ENCODE measurements at places on chromosomes 4 and X.

- peak; percentile 49 for DNase-seq
Measured at GRCh38 chr4:75180790-75181776, 248.2 kb downstream of the PARM1 start.

DNA sequence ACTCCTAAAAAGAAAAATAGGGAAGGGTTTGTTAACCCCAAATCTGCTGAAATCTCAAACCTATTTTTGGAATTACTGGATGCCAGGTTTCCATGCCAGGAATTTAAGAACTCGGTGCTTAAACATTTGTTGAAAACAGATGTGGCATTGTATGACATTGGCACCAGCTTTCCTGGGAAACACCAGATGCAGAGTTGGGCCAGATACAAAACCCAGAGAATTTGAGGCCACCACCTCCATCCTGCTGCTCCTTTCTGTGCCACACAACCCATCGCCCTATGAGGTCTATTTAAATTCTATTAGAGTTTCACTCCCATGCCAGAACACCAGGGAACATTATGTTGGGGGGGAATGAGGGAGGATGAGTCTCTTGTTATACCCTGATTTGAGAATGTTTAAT, 71.7 kb downstream of the ARAP2 start:
- DNase-seq: no peak

- DNase-seq: no peak
Measured at GRCh38 chr4:168143601-168144000, 51.3 kb downstream of the ANXA10 start.

DNA sequence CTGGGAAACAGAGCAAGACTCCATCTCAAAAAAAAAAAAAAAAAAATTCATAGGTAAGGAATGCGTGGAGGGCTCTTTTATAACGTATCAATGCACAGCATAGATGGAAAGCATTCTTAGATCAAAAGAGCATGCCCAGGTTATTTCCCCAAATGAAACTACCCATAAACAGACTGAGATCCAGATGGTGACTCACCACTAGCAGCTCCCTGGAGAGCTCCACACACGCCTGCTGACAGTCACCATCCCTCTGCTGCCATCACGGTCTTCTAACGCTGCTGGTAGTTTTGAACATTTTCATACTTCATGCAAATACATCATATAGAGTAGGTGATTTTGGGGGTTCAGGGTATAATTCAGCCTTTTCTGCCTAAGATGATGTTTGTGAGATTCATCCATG, 136.9 kb downstream of the ASMT start:
- peak; percentile 55 for DNase-seq

DNA sequence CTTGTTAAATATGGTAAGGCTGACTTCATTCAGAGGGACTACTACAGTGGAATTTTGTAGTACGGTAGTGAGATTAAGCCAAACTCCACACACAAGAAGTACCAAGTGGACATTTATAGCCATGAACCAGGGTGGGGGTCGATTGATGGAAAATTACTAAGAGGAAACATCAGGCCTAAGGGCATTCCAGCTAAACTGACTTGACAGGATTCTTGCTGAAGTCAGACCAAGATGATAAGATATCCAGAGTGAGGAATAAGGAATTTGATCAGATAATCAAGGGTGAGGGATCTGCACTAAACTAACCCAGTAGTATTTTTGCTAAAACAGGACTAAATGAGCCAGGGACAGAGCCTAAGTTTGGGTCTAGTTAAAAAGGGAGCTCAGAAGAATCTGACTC, 597.5 kb downstream of the RPA4 start:
- DNase-seq: no peak

- DNase-seq: no peak
Measured at GRCh38 chr4:13484749-13485221, 645 bp upstream of the RAB28 start.

GRCh38 chr4:23934915-23935314, 45.1 kb upstream of the PPARGC1A start:
- DNase-seq: no peak

DNA sequence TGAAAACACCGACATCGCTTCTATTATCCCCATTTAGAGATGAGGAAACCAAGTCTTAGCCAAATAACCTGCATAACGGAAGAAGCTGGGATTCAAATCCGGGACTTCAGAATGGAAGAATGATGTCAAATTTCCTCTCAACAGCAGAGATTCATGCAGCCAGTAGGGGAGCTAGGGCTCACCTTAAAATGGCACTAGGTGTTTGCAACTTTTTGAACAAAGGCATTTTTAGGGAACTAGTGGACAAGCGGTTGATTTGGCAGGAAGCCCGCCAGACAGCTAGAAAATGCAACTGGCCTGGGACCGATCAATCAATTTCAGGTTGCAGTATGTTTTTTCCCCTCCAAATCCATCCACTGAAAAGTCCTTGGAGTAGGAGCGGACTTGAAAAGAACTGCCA, 224.2 kb downstream of the PTTG2 start:
- DNase-seq: no peak

DNA sequence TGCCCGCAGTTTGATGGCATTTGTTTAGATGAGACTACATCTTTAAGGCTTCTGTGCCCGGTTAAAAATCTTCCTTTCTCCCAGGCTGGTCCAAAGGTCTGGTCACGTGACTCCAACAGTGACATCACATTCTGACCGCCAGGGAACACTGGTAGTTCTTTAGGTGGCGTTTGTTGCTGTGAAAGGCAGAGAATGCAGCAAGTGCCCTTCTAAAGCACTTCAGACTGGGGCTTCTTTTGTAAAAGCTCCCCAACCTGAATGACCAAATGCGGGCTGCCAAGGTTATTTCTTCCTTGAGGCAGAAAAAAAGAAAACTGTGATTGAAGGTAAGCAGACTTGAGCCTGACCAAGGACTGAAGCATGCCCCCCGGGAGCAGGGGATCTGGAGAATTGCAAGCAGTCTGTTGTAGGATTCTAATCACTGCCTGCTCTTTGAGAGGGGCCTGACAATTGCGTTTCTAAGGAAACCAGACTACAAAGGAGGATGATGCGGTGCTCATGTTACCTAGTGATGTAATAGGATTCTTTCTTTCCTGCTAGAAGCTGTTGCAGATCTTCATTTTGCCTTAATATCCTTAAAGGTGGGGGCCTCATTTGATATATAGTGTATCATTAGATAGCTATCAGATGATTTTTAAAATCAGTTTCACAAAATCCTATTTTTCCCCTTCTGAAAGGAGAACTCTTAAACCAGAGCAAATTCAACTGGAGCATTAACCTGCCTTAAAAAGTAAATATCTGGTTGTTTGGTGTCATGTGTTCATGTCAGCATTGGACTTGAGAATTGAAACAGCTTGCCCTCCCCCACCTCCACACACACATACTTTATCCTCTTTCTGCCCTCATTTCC, 133.1 kb downstream of the AKAP4 start:
- no peak for DNase-seq

DNA sequence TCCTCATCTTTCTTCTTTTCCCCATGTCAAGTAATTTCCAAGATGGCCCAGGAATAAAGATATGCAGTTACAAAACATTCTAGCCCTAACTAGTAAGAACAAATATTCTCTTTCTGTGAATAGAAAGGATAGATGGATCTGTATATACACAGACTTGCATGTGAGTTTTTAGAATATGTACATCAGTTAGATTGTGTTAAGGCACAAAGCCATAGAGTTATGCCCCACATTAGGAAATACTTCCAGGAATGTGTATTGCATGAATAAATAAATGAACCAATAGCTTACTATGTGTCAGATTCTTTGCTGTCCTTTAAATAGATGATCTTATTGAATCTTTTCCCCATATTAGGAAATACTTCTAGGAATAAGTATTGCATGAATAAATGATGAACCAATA, 46.0 kb upstream of the TMPRSS11E start:
- DNase-seq: no peak

- peak; percentile 80 for DNase-seq
Measured at GRCh38 chrX:82813671-82814078, 694.4 kb upstream of the POU3F4 start.

- DNase-seq: no peak
Measured at GRCh38 chrX:71935476-71935875, 24.8 kb downstream of the NHSL2 start.

GRCh38 chrX:106170318-106170717, 2.2 kb downstream of the PWWP3B start:
- no peak for DNase-seq

GRCh38 chr4:181756451-181757095, 486.6 kb upstream of the TENM3 start:
- DNase-seq: no peak

GRCh38 chrX:40169193-40170101, 71.7 kb upstream of the BCOR start:
- DNase-seq: peak; percentile 84

DNA sequence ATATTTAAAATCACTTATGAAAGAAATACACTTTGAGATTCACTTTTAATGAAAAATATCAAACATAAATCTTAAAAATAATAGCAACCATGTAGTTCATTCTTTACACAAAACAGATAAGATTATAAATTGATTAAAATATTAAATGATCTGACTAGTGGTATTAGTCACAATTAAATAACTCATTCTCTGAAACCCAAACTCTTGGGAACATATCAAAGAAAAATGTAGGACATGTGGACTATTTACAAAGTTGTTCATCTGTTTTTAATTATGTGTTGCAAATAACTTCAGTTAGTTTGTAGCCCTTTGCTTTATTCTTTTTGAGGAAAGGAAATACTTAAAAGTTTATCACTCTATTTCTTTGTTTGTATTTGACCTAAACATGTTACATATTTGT, 9.5 kb upstream of the GUCY1A1 start:
- DNase-seq: no peak

DNA sequence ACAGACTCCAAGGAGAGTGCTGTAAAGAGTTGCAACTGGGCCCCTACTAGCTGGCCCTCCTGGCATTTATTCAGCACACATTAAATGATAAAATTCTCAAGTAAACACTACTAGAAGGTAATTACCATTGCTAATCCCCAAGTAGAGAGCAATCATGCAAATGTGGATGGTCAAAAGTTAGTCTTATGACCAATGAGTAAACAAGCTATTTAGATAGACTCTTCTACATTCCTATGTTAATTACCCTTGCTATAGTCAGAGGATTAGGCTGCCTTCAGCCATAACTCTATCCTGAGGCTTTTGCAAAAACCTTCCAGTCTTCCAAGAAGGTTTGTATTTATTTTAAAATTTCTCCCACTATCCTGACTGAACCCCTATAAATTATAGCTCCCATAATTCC, 28.3 kb upstream of the HPGD start:
- DNase-seq: no peak

DNA sequence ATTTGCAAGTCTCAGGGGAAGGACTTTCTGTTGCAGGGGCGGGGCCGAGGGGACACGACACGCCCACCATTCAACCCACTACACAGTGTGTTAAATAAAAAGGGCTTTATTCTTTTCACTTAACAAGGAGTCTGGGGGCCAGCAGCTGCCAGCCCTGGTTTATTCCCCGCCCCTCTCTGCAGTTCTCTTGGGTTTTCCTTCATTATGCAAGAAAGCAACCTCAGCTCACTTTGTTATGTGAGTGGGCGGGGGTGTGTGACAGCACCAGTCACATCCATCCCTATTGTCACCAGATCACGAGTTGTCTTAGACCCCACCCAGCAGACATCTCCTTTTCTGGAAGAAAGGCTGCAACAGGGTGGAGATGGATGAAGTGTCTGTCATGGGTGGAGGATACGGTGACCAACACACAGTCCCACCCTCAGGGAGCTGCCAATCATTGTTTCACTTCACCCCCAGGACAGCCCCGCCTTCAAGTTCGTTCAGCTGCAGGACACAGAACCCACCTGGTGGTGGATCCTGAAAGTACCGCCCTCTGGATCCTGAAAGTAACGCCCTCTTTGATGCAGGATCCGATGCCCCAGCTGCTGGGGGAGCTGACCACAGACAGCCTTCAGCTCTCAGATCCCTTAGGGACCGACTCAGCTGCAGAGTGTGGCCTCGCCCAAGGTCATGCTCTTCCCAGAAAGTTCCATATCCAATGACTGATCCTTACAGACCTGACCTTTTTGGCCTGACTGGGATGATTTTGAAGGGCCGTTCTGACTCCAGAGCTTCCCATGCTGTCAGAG, 79.6 kb downstream of the SMIM20 start:
- no peak for DNase-seq

DNA sequence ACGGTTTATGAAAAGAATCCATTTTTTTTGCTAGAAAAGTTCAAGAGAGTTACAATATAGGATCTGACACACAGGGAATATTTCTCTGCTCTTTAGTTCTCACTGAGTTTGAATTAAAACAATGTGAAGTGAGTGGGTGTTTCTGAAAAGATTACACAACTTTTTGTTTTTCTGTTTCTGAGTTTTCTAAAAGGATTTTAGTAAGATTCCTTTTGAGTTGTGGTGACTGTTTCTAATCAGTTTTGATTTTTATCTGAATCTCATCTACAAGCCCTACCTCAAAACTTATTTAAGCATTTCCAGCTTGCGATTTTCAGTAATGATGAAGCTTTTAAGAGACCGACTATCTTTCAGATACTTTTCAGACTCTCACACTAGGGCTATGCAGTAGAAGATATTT, 141.7 kb downstream of the GPAT3 start:
- no peak for DNase-seq

DNA sequence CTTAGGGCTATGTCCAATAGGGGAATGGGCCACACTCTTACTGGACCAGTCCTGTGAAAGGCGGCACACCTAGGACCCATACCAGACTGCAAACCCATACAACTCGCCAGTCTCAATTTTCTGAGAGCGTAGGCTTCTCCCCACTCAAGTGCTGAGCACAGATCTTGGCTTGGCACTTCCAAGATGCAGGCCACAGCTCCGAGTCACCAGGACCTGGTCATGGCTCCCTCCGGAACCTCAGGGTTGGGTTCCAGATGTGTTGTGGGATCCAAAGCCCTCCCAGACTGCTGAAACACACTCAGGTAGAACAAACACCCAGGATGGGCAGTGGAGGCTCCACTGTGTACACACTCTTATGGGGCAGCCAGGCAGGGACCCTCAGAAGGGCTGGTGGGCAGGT, 103.3 kb downstream of the TMEM144 start:
- DNase-seq: no peak

GRCh38 chrX:68256990-68257389, 176.3 kb downstream of the OPHN1 start:
- no peak for DNase-seq

DNA sequence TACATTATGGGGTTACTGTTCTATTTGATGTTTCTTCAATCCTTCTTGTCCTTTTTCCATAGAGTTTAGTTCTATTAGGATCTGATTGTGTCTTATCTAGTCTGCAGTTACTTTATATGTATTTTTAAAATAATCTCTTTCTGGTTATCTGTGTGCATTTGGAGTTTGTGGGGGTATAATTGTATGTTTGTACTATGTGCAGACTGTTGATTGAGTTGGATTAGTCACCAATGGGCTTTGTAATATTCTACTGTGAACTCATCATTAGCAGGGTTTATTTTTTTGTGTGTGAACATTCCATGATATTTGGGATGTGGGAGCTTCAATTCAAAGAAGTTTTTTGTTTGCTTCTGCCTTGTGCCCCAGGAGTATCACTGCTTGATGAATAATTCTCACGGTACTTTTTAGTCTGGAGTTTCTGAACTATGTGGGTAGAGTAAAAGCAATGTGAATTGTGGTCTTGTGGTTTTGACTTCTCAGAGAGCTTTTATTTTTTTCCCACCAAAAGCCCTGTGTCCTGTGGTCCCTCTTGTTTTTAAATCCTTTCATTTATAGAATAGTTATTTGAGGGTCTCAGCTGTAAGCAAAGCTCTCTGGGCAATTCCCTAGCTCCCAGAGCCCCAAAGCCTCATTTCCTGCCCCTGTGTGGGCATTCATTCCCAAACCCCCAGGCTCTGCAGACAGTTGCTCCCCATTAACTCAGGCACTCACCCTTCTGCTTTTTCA, 127.8 kb downstream of the PHKA2 start:
- DNase-seq: no peak

GRCh38 chrX:13489454-13489853, 79.9 kb upstream of the EGFL6 start:
- DNase-seq: peak; percentile 38

- no peak for DNase-seq
Measured at GRCh38 chr4:169239221-169239905, 31.4 kb downstream of the SH3RF1 start.
